ENCODE measurements at places on chromosomes 11 and 22. TPM values are rescaled to one million over a fixed set of nuclear protein-coding genes. Genes with fewer than 3 reads are reported as not detected.

The OR5M11 gene
- total RNA-seq: not detected

The NAALAD2 gene
- not detected for total RNA-seq

The TRIM51 gene
- not detected for total RNA-seq

The RDX gene
- total RNA-seq: 91.4 TPM

The IRF7 gene
- 4.5 TPM for total RNA-seq

All from A549 treated with AZD2906 at 1 μM for 4 hours (cell line).